ENCODE measurements at places on chromosomes 2 and 18. TPM values are rescaled to one million over a fixed set of nuclear protein-coding genes. Genes with fewer than 3 reads are reported as not detected.

DNA sequence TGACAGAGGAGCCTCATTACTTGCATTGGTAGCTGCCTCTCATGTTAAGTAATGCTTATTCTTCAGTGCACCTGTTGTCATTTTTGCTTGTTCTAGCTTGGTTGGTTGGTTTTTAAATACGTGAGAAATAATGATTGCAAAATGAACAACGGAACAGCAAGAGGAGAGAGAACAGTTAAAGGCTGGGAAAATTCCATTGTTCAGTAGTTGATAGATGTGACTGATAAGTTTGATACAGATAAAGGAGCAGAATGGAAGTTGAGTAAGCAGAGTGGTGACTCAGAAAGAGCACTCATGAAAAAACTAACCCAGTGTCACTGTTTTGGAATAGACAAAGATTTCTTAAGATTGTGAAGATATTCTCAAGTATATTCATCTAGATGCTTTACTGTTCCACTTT lies 50.5 kb downstream of the MTA3 start:
- peak; percentile 18 for DNase-seq

GRCh38 chr2:190209559-190209958 lies 110.1 kb downstream of the HIBCH start:
- DNase-seq = no peak

DNA sequence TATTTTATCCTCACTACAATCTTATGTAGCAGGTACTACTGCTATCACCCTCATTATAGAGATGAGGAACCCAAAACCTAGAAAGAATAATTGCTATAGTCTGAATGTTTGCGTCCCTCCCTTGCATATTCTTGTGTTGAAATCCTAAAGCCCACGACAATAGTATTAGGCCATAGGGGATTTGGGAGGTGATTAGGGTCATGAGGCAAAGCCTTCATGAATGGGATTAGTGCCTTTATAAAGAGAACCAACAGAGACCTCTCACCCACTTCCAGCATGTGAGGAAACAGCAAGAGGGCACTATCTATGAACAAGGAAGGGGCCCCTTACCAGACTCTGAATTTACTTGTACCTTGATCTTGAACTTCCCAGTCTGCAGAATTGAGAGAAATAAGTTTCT lies 500.3 kb upstream of the FAM98A start:
- DNase-seq = no peak

- no peak for DNase-seq
Measured at GRCh38 chr18:48022531-48023329, 92.3 kb upstream of the SMAD2 start.

- no peak for DNase-seq
Measured at GRCh38 chr2:133972786-133973185, 281.1 kb upstream of the MGAT5 start.

GRCh38 chr2:151098841-151099240 lies 162.8 kb downstream of the RBM43 start:
- DNase-seq = no peak

DNA sequence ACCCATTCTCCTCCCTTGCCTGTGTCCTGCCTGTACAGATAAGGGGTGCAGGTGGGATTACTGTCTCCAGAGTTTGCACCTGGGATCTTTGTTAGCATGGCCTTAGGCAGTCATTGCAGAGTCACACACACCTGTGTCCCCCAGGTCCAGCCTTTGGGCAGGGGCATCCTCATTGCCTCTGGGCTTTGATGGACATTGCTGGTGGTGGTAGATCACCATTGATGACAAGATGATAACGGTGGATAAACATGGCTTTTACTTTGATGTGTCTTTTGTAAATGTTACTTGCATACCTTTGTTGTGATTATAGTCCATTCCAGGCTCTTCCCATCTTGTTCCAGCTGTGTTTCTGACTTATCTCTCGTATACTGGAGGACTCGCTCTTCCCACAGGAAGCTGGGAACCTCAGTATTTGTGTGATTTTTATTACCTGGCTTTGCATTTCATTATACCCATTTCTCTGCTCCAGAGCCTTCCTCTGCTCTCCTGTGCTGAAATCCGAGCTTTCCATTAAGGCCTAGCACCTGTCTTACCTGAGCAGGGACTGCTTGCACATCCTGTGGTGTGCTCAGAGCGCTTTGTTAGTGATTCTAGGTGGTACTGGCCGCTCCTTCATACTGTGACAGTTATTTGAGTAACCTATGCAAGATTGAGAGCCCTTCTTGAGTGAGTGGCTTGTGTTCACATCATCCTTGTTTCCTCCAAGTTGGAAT lies 79.2 kb downstream of the PTPRM start:
- DNase-seq = no peak

DNA sequence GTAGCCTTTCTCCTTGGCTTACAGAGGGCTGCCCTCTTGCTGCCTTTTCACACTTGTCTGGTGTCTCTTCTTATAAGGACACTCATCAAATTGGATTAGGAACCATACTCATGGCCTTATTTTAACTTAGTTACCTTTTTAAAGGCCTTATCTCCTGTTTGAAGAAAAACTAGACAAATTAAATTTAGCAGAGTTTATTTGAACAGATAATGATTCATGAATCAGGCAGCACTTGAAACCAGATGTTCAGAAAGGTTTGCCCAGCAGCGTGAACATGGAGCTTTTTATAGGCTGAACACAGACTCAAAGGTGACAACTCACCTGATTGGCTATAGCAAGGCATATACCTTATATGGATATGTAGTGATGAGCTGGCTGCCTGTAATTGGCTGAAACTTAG lies 238.0 kb downstream of the GULP1 start:
- no peak for DNase-seq

DNA sequence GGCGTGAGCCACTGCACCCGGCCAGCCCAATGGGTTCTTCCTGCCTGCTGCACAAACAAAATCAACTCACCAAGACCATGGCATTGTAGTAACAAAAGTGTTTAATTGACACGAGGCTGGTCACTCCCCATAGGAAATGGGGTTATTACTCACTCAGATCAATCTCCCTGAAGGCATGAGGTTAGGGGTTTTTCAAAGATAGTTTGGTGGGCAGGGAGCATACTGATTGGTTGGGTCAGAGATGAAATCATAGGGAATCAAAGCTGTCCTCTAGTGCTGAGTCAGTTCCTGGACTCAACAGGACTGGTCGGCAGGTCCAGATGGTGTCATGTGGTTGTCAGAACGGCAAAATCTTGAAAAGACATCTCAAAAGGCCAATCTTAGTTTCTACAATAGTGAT lies 122.1 kb downstream of the TMEM17 start:
- no peak for DNase-seq

- DNase-seq = no peak
Measured at GRCh38 chr2:19738707-19739106, 163.1 kb downstream of the TTC32 start.

DNA sequence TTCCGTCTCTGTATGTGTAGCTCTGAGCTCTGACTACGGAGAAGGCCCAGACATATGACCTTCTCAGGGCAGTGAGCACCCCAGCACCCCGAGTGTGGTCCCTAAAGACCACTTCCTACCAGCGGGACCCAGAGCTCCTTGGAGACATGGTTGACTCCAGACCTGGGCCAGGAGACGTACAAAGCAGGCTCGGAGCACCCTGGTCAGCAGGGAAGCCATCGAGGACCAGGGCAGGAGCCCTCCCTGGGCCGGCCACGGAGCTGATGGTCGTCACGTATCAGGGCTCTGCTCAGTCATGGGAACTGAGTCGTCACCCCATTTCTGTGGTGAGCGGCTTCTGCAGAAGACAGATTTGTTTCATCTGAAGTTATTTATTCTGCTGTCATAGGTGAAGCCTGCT lies 12.8 kb upstream of the NEU4 start:
- no peak for DNase-seq

DNA sequence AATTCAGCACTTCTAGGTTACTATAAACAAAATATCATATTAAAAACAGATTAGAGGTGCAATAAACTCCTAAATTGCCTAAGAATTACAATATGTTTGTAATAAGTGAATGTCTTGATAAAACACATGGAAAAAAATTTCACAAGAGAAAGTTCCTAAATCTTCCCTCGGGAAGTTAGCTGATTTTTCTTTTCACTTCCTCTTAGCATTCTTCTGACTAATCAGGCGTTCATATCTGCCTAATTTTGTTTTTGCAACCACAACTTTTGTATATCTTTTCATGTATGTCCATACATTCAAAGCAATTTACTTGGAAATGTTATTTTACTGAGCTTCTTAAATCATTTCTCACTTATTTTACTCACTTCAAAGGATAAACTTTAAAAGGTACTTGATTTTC lies 88.5 kb downstream of the RTTN start:
- DNase-seq = no peak

DNA sequence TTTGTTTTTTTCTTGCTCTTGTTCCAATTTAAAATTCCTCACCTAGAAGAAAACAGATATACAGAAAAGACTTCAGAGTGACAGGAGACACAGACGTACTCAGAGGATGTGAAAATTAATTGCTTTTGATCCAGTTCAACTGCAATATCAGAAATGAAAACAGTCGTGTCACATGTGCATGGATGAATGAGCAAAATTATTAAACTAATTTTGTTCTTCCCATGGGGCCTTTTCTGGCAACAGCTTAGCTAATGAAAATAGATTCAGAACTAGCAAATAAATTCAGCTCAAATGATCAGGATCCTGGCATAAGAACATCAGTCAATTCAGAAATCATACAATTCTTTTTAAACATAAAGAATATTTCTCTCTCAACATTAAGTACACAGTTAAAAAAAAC lies 100.5 kb downstream of the CABYR start:
- DNase-seq = no peak

- no peak for DNase-seq
Measured at GRCh38 chr2:218655751-218656150, 3.7 kb downstream of the ZNF142 start.

DNA sequence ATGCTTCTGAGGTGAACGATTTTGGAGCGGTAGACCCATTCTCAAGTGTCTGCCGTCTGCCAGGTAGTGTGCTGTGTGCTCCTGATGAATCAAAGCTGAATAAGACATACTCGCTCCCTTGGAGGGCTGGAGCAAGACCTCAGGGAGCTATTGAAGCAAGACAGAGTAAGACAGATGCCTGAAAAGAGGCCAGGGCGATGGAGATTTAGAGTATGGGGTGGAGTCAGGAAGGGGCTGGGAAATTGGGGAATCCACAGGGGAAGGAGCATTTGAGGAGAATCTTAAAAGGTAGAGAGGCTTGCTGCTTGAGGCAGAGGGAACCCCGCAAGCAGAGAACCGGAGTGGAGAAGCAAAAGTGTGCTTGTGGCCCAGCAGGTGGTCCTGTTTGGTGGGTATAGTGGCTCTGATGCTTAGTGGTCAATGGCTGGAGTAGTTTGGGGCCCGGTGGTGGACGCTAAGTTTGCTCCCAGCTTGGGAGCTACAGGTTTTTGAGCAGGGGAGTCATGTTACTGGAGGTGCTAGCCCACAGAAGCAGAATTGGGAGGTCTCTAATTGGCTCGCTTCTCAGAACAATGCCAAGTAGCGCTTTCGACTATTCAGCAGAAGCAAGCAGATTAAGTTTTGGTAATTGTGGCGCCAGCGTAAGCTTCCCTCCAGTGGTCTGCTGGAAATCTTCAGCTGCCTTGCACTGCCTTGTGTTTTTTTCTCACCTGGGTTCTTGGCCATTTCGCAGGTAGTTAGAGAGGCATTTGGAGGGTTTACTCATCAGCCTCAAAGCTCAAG lies 2.0 kb downstream of the CNNM4 start:
- no peak for DNase-seq

The CDK15 gene
- 6.4 TPM for total RNA-seq

The PRKCE gene
- total RNA-seq = 6.0 TPM

The SMCHD1 gene
- 32.8 TPM for total RNA-seq

The PCARE gene
- total RNA-seq = not detected

The XRCC5 gene
- total RNA-seq = 358 TPM

The RNU2-63P gene
- total RNA-seq = not detected

The CD8B2 gene
- total RNA-seq = not detected

The REG3G gene
- total RNA-seq = not detected

The CDH7 gene
- not detected for total RNA-seq

The MAP2 gene
- total RNA-seq = 4.0 TPM
